Activated CD8-positive, alpha-beta memory T cell treated with anti-CD3 and anti-CD28 coated beads for 4 hours (primary cell): ENCODE measurements at places on chromosomes 11 and 22.
A peak's percentile ranks its signal among the peaks of the same experiment; 100 is the strongest.

DNA sequence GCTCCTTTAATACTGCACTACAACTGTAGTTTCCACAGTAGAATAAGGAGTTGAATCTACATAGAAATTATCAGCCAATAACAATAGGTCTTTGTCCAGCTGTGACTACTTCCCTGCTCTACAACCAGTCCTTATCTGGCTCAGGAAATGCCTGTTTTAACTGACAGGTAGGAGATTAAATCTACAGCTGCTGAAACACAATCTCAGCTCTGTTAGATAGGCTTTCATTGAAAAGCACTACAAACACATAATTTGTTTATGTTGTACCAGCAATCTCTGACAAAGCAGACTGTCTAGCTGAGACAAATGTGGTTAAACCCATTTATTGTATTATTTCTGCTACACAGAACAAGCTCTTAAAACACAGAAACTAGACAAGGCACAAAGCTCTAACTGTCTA is 230.0 kb downstream of the SOX6 start:
- no peak for DNase-seq

GRCh38 chr11:104402812-104403521 is 239.0 kb upstream of the PDGFD start:
- no peak for DNase-seq

DNA sequence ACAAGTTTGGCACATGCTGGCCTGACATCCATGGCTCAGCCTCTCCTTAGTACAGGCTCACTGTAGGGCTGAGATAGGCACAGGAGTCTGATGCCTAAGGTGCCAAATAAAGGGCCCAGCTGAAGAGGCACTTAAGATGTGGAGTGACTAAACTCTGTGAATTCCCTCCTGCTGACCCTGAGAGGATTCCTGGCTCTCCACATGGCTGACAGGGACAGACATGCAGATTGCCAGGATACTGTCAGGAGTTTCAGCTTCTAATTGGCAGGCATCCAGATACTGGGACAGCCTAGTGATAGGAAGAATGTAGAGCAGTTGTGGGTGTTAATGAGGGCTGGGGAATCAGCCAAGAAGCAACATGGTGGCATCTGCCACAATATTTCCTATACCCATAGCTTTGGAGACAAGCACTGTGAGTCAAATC is 558.7 kb downstream of the INSC start:
- no peak for DNase-seq

DNA sequence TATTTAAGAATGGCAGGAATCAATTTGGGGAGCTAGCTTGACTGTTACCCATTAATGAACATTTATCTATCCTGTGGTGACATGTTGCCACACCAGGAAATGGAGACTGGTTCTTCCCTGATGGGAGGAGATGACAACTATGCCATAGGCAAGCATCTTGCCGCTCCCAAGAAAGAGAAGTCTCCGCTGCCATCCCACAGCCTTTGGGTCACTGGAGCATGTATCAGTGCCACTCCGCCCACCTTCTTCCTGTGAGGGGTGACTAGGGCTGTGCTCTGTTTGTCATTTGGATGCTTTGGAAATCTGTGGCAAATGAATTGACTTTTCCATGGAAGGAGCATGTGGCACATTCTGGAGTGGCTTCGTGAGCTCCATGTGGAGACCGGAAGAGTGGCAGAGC is 6.5 kb downstream of the STIP1 start:
- DNase-seq, result no peak

DNA sequence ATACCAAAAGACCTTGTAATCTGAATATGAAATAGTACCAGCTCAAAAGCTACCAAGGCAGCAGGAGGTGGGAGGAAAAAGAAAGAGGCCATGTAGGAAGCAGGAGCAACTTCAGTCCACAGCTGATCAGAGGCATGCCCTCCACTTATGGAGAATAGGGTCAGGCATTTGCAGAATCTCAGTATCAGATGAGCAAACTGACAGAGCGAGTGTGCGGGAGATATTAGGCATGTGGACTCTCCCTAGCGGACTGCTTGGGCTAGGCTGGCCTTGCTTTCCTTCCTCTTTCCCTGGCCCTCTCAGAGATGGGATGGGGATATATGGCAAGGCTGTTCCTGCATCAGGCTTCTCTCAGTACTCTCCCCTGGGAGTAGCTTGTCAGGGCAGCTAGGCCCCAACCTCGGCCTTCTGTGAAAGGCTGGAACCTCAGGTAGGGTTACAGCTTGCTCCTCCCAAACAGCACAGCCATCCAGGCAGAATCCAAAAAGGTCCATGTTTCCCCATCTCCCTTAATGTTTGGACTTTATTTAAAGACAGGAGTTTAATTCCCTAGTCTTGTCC is 37.0 kb downstream of the ETS1 start:
- no peak for DNase-seq

- no peak for DNase-seq
Measured at GRCh38 chr11:14519597-14519916, 629 bp downstream of the PSMA1 start.

- no peak for DNase-seq
Measured at GRCh38 chr11:129374993-129375750, 476 bp upstream of the BARX2 start.

- no peak for DNase-seq
Measured at GRCh38 chr11:63883791-63884190, 33.2 kb downstream of the RCOR2 start.

GRCh38 chr11:93845181-93846092 is 5.0 kb downstream of the VSTM5 start:
- DNase-seq, result no peak

DNA sequence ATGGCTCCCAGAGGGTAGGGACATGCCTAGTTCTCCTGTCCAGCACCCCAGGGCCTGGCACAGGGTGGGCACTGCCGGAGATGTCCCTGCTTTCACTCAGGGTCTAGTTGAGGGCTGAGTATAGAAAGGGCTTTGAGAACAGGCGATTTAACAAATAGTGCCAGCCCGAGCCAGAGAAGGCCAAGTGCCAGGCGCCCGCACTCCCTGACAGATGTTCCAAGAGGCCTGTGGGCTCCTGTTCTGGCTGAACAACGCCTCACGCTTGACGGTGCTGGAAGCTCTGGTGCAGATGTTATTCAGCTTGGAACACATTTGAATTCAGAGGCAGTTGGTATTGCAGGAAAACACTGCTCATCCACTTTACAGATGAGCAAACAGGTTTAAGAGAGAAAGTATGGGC is 46.5 kb downstream of the NFAM1 start:
- no peak for DNase-seq

GRCh38 chr22:35324762-35325161 is 25.1 kb downstream of the TOM1 start:
- no peak for DNase-seq

DNA sequence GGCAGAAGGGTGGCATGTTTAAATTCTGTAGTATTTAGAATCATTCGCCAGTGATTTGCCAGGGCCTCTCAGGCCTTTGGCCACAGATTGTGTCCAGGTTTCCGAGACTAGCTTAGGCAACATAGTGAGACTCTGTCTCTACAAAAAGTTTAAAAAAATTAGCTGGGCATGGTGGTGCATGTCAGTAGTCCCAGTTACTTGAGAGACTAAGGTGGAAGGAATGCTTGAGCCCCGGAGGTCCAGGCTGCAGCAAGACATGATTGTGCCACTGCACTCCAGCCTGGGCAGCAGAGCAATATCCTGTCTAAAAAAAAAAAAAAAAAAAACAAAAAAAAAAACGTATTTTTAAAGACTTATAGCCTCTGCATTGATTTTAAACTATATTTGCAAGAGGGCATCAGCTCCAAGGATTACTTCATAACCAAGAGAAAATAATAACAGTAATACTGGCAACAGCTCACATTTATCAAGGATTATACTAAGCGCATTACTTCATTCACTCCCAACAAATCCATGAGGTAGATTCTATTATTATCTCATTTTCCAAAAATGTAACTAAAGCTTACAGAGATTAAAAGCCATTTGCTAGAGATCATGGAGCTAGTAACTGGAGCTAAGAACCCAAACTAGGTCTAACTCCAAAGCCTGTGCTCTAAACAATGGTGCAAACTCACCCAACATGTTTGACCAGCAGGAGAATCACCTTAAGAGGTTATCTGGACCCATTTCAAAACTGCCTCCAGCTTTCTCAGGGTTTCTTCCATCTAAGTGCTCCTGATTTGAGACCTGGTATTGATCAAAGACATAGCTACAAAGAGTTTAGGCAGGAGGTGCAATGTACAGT is 32.6 kb upstream of the SLC6A5 start:
- no peak for DNase-seq

DNA sequence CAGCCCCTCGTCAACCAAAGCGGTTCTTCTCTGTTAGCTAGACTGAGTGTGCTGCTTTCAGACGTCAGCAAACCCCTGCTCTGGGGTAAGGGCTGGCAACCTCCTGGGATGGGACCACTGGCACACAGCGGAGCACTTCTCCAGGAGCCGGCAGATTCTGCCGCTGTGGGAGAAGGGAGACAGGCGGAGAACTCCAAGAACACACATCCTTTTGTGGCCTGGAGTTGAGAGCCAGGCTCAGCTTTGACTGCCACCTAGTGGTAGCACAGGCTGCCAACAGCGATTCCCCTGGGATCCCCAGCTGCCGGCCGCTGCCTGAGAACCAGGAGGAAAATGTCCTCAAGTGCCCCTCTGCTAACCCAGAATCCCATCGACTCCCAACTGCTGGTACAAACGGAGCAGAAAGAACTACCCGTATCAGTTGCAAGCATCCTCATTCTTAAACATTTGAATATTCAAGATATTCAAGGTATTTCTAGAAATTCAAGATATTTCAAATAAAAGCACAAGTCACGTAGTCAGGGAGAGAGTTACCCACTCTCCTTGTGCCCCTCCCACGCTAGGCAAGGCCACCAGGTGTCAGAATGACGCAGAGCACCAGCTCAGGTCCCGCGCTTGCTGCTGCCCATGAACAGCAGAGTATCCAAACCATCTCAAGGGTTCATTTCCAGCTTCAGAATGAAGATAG is 4.9 kb downstream of the LTO1 start:
- peak; percentile 26 for DNase-seq

- DNase-seq, result no peak
Measured at GRCh38 chr11:23974051-23974450, 522.8 kb upstream of the LUZP2 start.

DNA sequence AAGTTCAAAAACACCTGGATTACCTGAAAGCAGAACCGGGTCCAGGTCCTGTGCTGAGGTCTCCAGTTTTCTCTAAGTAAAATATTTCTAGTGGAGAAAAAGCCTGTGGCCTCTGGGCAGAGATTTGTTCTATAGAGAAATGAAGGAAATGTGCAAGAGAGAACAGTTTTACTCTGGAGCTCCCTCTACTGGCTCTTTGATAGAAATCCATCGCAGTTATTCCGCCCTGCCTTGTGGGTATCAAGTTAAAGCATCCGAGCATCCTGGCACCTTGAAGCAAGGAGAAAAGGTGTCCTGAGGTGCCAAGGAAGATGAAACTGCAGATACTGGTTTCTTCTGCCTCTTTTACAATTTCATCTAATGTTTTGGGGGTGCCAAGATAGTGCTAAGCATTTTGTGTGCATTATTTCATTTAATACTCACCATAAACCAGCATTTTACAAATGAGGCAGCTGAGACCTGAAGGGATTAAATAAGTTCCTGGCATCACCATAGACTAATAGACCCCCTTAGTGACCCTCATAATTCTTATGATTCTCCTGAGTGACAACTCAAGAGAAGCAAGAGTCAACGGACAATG is 113.1 kb upstream of the HSD17B12 start:
- no peak for DNase-seq

DNA sequence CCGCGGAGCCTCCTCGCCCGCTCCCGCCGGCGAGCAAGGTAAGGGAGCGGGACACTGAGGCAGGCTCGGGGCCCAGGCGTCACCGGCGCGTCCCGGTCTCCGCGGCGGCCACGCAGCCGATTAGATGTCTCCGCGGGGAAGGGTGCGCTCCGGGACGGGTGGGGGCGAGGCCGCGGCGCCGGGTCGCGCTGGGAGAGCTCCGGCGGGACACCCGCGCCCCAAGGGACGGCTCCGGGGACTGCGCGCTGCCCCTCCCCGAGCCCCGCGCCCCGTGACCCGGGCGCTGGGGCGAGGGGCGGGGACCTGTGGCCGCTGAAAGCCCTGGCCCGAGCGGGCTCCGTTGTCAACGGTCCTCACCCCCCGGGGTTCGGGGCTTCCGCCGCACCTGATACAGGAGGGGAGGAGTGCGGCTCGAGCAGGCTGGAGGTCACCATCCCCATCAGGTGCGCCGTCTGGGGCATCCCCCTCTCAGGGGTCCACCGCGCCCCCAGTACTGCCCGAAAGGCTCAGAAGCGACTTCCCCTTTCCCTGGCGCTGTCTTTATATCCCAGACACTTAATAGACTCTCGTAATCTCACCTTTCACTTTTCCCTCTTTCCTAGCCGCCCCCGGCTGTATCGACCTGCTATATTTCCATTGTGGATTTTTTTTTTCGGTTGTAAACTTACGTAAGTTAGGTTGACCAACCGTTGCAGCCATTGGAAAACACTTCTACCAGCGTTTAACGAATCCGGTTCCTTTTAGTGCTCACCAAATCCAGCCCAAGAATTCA is 573 bp downstream of the PPFIA1 start:
- peak; percentile 5 for DNase-seq

GRCh38 chr11:117054382-117054781 is 43.8 kb downstream of the SIK3 start:
- DNase-seq, result no peak

GRCh38 chr11:83285151-83285770 is 906 bp downstream of the CCDC90B start:
- no peak for DNase-seq

- no peak for DNase-seq
Measured at GRCh38 chr11:95252586-95252985, 21.6 kb upstream of the SESN3 start.

- DNase-seq, result no peak
Measured at GRCh38 chr22:25765016-25765367, 23.0 kb downstream of the MYO18B start.

DNA sequence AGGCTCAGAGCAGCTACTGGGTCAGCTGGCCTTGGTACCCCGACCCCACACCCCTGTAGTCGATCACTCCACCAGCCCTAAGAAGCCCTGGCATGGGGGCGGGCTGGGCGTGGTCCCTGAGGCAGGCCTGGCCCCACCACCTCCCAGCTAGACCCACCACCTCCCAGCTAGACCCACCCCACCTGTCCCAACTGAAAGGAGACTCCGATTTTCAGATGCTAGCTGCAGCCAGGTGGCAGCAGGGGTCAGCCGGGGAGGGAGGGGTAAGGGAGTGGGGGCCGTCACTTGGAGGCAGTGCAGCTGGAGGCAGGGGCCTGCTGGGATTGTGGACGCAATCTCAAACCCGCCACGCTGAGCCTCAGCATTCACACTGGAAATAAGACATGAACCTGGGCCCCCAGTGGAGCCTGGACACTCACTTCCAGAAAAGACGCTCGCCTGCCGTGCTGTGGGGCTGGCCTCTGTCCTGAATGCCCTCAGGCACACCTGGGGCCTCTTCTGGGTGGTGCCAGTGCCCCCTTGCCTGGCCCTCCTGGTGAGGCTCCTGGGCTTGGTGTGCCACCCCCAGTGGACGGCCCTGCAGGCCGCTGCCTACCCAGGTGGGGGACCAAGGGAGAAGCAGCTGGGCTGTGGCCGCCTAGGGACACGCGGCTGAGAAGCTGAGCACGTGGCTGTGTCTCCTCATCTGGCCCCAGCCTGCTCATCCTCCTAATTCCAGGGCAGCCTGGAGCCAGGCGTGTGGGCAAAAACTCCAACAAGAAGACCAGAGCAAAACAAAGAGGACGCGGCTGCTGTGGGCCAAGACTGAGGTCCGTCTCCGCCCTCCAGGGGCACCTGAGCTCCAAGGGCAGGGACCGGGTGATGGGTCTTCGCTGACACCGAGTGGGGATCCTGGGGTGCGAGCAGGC is 26.7 kb downstream of the OSBPL5 start:
- no peak for DNase-seq

- DNase-seq, result no peak
Measured at GRCh38 chr11:130865774-130866114, 50.5 kb downstream of the SNX19 start.
